Midbrain (tissue), 1 donor: ENCODE measurements at places on chromosomes 7 and 10.

DNA sequence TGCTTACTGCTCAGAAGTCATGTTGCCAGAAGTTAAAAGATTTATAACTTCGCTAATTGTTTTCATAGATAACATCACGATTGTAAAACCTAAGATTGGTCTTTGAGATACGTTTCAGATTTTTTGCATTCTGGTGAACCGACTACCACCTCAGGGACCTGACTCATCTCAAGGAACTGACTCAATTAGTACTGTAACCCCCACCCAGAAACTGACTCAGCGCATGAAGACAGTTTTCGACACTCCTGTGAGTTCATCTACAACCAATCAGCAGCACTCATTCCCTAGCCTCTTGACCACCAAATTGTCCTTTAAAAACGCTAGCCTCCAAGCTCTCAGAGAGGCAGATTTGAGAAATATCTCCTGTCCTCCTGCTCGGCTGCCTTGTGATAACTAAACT, 72.3 kb downstream of the ELMO1 start:
- no peak for DNase-seq

DNA sequence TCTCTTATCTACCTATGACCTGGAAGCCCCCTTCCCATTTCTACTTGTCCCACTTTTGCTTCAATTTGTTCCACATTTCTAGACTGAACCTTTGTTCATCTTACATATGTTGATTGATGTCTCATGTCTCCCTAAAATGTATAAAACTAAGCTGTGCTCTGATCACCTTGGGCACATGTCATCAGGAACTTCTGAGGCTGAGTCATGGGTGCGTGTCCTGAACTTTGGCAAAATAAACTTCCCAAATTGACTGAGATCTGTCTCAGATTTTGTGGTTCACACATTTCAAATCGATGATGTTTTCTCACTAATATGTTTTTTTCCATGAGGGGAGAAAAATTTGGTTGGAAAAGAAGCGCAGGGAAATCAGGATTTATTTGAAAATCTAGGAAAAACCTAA, 406.2 kb upstream of the LRRTM3 start:
- no peak for DNase-seq

GRCh38 chr10:29420744-29421143, 131.9 kb downstream of the LYZL1 start:
- no peak for DNase-seq

DNA sequence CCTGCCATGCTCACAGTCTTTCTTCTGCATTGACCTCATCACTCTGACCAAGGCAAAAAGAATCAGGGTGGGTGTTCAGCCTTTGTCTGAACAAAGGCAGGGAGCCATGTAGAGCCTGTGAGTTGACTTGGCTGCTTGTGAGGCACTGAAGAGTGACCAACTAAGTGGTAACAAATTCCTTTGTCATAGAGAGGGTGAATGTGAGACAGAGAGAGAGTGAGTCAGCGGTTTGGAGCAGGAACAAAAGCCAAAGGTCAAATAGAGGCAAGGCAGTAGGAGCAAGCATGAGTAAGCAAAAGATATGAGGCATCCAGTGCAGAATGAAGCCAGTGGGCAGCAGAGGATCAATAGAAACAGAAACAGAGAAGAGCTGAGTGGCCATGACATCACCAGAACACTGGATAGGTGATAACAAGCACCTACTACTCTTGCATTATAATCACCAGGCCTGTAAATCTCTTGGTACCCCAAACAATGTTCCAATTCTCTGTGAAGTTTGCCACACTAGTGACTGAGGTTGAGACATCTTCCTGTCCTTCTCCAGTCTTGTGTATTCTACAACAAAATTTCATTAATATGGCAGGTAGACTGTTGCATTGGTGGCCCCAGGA, 116.2 kb upstream of the LAMB4 start:
- no peak for DNase-seq

GRCh38 chr7:3591944-3592343, 290.9 kb downstream of the SDK1 start:
- no peak for DNase-seq

- no peak for DNase-seq
Measured at GRCh38 chr10:59037018-59037389, 139.4 kb upstream of the PHYHIPL start.

DNA sequence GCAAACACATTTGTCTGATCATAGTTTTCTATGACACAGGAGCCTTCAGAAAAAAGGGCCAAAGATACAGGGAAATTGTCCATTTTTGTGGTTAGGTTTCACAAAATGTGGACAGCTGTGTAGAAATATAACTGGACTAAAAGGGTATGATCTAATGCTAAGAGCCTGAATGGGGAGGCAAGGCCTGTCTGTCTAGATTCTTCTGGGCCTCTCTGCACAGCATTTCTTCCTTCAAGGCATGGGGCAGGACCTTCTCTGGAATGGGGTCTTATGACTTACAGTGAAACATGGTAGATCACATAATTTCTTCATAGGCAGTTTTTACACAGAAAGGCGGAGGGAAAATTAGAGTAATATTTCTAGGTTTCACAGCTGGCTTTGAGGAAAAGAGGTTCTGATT, 795.7 kb downstream of the GRID1 start:
- DNase-seq: no peak
